Activated T-cell treated with anti-CD3 and anti-CD28 coated beads for 4 hours (primary cell): ENCODE measurements at places on chromosomes 16 and 17.

GRCh38 chr17:36784633-36785032 lies 152.6 kb upstream of the LHX1 start:
- DNase-seq = no peak

DNA sequence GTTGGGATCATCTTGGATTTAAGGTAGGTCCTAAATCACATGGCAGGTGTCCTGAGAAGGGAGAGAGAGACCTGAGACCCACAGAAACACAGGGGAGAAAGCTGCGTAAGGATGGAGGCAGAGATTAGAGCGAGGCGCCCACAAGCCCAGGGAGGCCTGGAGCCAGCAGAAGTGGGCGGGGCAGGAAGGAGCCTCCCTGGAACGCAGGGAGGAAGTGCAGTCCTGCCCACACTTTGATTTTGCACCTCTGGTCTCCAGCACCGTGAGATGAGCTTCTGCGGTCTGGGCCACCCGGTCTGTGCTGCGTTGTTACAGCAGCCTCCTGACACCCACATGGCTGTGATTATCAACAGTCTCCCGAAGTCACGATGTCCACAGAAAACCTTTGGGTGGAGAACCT lies 6.4 kb downstream of the DNASE1L2 start:
- DNase-seq = no peak

GRCh38 chr16:2053897-2054296 lies 6.1 kb downstream of the TSC2 start:
- DNase-seq = no peak

DNA sequence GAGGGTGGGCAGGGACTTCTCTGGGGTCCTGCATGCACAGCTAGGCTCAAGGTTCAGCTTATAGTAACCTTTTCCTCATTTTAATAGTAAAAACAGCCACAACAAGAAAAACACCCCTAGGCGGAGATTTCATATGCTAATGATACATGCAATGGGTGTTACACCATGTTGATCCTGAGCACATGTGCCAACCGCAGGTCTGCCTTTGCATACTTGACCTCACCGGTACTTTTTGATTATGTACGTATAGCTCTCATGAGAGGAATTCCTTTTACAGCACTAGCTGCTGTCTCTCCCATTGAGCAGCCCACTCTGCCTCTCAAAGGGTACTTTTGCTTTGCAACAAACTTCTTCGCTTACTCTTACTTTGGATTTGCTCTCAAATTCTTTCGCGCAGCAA lies 1.9 kb downstream of the KRTAP4-8 start:
- no peak for DNase-seq

DNA sequence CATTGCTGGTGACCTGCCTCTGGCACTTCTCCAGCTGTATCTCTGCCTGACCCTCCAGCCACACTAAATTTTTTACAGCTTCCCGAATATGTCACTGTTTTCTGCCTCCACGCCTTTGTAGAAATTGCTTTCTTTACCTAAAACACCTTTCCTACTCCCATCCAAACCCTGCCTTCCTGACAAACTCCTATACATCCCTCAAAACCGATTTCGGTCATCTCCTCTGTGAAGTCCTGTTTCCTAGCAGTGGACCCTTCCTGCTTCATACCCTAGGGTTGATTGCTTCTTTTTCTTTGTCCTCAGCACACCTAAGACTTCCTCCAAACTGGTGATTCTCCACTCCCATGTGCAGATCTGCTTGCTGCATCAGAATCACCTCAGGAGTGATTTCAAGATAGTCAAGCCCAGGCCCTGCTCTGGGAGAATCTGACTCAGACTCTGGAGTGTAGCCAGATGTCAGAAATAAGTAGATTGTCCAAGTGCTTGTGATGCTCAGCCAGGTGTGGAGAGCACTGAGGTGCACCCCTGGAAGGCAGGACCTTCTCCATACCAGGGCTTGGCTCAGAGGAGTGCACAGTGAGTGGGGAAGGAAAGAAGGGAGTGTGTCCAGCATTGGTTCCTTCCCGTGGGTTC lies 184.2 kb downstream of the COPRS start:
- no peak for DNase-seq

GRCh38 chr17:4708436-4708835 lies 2.0 kb upstream of the ARRB2 start:
- peak; percentile 24 for DNase-seq

DNA sequence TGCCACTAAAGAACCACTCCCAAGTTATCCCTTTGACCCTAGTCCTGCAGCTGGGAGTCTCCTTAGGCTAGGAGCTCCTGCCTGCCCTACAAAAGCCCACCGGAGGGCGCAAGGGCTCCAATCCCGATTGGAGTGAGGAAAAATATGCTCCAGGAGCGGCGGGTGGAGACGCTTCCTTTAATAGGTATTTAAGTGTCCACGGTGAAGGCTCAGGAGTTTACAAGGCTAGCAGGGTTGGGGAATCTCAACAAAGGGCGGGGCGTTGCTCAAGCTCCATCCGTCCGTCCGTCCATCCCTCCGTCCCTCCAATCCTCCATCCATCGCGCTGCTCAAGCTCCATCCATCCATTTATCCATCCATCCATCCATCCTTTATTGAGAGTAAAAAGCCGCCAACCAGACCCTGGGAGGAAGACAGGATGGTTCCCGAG lies 556 bp upstream of the SPNS1 start:
- no peak for DNase-seq

GRCh38 chr16:20871258-20871657 lies 28.9 kb downstream of the DCUN1D3 start:
- DNase-seq = no peak
